ENCODE measurements at places on chromosomes 11 and 22. TPM values are rescaled to one million over a fixed set of nuclear protein-coding genes. Genes with fewer than 3 reads are reported as not detected.

The MYOD1 gene
- total RNA-seq = not detected

The TSGA10IP gene
- not detected for total RNA-seq

DNA sequence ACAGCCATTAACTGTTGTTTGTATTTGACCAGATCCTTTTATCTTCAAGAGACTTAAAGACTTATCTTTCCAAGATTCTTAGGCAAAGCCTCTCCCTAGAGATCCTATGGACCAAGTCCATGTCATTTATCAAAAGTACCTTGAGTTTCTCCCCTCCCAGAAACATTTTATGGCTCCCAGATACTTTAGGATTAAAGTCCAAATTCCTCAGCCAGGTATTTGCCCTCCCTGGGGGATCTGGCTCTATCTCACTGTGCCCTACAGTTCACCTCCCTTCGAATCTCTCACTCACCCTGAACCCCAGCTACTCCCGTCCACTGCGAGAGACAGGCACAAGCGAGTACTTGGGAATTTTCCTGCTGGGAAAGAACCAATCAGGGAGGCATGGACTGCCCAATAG lies 11.9 kb downstream of the MS4A8 start:
- DNase-seq = no peak

The PATE3 gene
- not detected for total RNA-seq

The PRAME gene
- 5.1 TPM for total RNA-seq

The PRR33 gene
- total RNA-seq = not detected

The FGF19 gene
- total RNA-seq = 0.73 TPM

- no peak for DNase-seq
Observed at GRCh38 chr11:11211888-11212287, 141.2 kb downstream of the CSNK2A3 start.

The LRRC10B gene
- total RNA-seq = not detected

DNA sequence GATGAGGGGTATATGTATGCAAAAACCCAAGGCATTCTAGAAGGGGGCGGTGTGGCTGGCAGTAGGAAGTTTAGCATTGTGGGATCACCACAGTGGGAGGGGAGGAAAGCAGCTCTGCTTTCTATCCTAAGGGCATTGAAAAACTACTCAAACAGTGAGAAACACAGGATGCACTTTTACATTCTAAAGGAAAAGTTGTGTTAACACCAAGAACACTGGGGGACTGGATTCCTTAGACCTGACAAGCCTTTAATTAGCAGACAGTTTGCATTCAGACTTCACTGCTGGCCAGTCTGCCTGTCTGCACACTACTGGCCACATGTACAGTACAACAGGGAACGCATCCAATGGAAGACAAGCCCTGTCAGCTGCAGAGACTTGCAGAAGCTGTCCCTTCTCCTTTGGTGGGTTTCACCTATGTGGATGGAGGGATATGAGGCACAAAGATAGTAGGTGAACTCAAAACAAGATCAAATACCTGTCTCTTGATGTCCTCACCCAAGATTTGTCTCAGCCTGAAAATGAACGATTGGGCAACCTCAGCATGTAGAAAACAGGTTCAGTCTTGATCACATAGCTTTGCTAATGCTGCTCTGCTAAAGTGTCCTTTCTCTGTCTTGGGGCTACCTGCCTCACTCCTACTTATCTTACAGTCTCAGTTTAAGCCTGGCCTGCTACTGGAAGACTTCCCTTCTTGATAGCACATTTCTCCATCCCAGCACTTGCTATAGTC lies 64.8 kb downstream of the TENM4 start:
- no peak for DNase-seq

DNA sequence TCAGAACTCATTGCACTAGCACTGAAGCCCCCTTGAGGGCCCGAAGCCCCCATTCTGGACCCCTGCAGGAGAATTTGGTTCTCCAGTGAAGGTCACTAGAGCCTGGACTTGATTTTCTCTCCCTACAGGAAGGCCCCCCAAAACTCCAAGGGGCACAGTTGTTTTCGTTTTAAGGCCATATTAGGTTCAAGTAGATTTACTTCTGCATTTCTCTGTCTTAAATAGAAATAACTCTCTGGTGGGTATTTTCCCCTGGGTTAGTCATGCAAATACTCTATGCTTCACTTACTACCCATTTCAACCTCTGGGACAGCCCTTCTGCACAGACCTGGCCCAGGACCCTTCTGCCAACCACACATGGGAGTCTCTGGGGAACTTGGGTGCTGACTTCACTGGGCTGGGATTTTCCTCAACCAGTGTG lies 41.6 kb downstream of the WEE1 start:
- no peak for DNase-seq

DNA sequence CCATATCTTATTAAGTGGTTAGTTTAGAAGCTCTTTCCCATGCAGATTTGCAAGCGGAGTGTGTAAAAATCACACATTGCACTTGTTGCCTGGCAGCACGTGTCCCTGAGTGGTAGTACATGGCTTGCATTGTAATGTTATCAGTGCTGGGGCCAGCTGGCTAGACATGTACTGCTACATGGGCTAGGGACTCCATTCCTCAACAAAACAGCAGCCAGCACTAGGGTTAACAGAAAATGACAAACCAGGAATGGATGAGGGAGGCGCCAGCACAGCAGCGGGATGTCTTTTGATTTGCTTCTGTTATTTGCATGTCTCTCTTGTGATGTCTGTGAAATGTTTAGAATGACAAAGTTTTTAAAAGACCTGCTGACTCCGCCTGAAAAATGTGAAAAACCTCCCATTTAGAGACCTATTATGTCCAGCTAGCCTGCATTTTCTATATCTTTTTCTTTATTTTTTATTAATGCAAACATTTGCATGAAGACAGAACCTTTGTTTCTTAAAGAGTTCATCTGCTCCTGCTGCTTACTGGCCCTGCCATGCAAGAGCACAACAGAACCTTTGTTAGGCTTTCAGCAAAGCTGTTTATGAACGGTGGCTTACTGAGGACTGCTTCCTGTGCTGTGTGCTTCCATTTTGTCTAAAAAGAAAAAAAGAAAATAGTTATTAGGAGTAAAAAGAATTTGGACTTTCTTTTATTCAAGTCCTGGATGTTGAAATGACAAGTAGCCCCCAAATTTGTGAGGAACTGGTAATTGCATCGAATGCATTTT lies 40.7 kb downstream of the CSTPP1 start:
- DNase-seq = no peak

DNA sequence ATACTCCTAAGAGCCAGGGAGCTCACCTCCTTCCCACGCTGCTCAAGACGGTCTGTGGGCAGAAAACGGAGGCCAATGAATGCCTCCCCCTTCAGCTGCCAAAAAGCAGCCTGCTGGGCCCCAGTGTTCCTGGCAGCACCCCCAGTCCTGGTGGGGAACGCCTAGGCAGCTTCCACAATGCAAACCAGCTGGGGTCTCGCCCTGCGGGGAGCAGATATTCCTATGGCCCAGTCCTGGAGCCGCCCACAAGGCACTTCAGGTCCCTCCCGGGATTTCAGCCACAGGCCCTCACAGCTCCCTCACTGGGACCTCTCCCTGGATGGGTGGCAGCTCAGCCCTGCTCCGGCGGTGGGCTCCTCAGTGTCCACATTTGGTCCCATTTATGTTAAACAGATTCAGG lies 29.2 kb downstream of the A4GALT start:
- no peak for DNase-seq

The ASRGL1 gene
- total RNA-seq = 30.3 TPM

The RAG2 gene
- not detected for total RNA-seq

DNA sequence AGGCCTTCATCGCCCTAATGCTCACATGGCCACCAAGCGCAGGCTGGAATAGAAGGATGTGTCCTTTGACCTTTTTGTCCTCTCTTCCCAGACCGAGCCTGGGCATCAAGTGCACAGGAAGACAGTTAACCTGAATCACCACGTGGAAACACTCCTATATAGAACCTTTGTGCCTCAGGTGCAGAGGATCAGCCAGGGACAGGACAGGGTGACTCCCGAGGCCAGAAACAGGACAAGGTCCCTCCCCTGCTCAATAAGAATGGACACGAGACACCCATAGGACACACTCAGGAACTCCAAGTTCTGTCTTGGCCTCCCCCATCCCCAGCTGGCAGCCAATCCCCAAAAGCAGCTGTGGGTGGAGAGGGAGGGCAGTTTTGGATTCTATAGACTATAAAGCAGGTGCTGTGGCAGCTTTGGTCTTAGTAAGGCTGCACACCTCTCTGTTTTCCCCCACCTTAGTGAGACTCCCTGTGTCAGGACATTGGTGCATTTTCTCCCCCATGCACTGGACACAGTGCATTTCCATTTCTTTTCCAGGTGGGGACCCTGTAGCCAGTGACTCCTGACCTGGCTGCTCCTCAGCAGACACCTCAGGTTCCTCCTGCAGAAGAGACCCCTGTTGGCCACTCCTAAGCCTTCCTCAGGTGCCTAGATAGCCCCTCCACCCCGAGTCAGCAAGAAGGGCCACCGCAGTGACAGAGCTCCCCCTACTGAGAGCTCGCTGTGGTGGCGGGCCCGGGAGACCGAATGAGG lies 43.6 kb upstream of the POU2AF1 start:
- peak; percentile 72 for DNase-seq

DNA sequence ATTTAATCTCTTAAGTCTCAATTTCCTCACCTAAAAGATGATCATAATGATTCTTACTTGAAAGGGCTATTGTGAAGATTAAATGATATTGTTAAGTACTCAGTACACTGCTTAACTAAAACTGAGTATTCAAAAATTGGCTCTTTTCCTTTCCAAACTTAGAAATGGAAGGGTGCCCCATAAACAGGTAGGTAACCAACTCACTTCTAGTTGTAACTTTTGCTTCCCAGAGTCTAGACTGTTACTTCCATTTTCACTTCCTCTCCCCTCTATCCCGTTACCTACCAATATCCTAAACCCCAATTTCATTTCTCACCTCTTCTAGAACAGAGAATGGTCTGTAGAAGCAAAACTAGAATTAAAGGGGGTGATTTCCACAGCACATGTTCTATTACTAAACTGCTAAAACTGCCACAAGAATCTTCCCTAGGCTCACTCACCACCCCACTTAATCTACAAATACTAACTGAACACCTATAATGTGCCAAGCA lies 50.0 kb downstream of the RRAS2 start:
- no peak for DNase-seq

The VWCE gene
- 0.47 TPM for total RNA-seq

DNA sequence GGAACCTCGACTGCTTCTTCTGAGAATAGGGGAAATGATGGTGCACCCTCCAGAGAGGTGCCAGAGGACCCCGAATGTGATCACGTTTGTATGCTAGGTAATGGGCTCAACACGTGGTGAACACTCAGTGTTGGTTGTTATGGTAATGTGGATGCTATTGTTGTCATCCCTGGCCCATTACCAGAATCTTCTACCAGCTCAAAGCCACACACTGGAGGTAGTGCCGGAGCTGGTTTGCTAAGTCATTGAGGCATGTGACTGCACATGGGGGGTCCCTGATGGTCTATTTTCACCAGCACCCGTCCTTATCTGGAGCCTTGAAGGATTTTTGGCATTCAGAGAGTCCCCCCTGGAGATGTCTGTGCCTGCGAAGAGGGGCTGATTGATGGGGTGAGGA lies 119.1 kb upstream of the CD82 start:
- no peak for DNase-seq

GRCh38 chr11:1753929-1754305 lies 3.5 kb upstream of the IFITM10 start:
- DNase-seq = no peak

- no peak for DNase-seq
Observed at GRCh38 chr11:115194802-115195110, 309.5 kb downstream of the CADM1 start.

- DNase-seq = no peak
Observed at GRCh38 chr22:23762842-23763578, at the start of gene C22orf15. Gene C22orf15 (plus strand): TSS chr22:23762990. CDS start chr22:23763307, 317 bp downstream.

- DNase-seq = no peak
Observed at GRCh38 chr11:134975866-134976376, 563.9 kb upstream of the B3GAT1 start.

- no peak for DNase-seq
Observed at GRCh38 chr22:28358312-28358711, 321.3 kb downstream of the TTC28 start.

DNA sequence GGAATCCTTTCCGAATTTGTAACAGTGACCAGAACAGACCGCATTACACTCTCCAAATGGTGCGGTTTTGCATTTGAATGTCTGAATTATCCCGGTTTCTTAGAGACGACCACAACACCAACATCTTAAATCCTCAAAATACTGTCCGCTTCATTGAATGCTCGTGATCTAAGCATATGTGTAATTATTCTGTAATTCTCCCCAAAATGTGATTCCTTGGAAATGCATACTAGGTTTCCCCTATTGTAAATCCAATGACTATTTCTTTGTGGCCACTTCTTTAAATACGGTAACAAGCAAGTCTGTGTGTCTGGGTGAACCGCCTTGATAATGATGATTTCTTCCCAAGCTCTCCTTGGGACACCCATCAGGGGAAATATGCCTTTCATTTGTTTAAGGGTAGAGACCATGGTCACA lies 87.3 kb upstream of the DBX1 start:
- no peak for DNase-seq

DNA sequence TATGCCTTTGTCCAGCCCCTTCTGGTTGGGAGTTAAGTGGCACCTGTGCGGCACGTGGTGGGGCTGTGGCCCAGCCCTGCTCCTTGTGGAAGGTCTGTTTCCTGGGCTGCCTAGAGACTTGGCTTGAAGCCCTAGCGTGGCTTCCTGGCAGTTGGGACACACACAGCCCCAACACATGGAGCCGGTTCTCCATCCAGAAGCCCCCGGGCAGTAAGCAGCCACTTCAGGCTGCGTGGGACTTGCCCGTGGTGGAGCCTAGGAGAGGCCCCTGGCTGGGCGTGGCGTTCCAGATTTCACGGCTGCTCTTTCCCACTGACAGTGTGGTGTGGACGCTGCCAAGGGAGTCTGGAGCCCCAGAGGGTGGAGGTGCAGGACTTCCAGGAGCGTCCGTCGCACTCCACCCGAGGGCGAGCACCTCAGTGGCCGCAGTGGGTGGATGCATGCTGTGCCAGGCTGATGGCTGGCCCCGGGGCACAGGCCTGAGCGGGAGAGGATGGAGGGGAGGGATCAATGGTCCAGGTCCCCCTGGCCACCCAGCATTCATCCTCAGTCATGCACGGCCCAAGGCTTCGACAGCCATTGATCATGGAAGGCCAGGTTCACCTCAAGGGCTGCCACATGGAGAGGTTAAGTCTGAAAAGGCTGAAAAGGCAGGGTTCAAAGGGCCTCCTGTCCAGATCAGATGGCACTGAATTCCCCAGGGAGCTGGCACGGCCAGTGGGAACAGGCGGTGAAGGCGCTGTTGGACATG lies 9.3 kb downstream of the CCND1 start:
- DNase-seq = no peak

The HDHD5 gene
- total RNA-seq = 44.4 TPM

GRCh38 chr22:25636323-25636722 lies 71.8 kb downstream of the GRK3 start:
- no peak for DNase-seq

GRCh38 chr11:12438291-12438690 lies 60.9 kb downstream of the PARVA start:
- no peak for DNase-seq

All from Calu3 (cell line).